Neural crest cell (in vitro differentiated cells): ENCODE measurements at places on chromosomes 2 and 18.
A peak's percentile ranks its signal among the peaks of the same experiment; 100 is the strongest.

DNA sequence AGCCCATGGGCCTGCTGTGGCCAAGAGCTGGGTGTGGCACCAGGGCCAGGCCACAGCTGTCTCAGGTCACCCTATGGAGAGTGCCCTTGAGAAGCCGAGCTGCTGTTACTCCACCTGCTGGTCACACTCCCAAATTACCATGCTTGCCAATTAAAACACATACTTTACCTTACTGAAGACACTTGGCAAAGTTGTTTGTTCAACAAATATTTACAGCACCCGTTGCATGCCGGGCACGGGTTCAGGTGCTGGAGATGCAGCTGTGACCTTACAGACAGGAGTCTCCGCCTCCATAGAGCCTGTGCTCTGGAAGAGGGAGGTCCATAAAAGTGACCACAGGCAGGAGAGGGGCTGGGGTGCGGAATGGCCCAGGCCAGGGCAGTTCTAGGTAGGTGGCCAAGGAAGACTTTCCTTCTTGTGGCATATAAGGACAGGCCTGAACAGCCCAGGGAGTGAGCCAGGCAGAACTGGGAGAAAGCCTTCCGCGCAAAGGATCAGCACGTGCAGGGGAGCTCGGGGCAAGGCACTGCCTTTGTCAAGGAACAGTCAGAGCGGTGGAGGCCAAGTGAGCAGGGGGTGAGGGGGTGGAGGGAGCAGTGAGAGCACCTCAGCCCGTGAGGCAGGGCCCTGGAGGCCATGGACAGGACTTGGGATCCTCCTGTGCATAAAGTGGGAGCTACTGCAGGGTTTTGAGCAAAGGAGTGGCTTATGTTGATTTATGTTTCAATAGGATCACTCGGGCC lies 23.6 kb upstream of the RBM44 start:
- DNase-seq, result peak; percentile 59

DNA sequence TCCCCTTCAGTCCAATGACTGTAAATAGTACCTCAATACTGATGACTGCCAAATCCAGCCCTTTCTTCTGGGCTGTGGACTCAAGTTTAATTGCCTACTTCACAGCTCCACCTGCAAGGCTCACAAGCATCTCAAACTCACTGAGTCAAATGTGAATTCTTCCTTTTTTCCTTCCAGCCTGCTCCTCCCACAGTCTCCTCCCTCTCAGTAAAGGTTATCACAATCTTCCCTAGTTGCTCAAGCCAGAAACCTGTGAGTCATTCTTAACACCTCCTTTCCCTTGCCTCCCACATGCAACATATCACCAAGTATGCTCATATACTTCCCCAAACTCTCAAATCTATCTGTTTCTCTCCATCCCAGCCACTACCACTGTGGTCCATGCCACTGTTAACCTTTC lies 3.7 kb upstream of the MFSD6 start:
- no peak for DNase-seq

DNA sequence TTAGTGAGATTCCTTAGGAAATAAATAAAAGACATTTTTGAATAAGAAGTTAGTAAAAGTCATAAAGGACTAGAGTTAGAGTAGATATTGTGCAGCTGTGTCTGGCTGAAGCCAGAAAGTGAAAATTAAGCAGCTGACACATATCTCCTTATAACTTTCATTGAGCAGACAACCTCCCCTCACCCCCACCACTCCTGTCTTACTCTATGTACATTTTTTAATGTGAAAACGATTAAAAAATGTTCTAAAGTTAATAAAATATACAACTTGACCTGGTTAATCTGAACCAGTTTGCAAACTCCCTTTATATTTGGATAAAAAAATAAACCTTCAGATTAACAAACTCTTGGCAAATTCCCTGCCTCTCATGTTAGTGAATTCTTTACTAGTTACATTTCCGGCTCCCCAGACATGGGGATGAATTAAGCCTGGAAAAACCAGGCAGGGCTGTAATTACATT lies 462.8 kb downstream of the MEIS1 start:
- DNase-seq, result no peak

- no peak for DNase-seq
These were observed 24.8 kb downstream of the DYNC1I2 start for GRCh38 chr2:171712051-171712450.

GRCh38 chr2:46828491-46829230 lies 86.9 kb downstream of the MCFD2 start:
- DNase-seq, result no peak

- DNase-seq, result no peak
These were observed 120.7 kb downstream of the CYP26B1 start for GRCh38 chr2:72026819-72027425.

- no peak for DNase-seq
These were observed 21.4 kb downstream of the HADHA start for GRCh38 chr2:26223018-26223417.

- no peak for DNase-seq
These were observed 13.5 kb upstream of the TWSG1 start for GRCh38 chr18:9321017-9321452.

DNA sequence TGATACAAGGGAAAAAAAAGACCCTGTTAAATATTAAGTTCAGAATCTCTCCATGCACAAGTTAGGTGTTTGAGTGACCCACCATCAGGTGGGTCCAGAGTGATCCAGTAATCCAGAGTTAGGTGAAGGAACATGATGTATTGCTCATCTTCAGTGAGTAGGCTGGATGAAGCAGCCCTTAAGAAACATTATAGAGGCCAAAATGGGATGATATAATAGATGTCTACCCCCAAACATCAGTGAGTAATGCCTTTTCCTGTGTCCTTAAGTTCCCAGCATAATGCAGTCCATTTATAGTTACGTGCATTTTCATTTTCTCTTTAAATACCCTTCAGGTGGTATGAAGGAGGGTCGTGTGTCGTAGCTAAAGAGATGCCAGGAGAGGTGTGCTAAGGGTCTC lies 89.6 kb downstream of the MAP4K4 start:
- DNase-seq, result no peak
